Activated naive CD4-positive, alpha-beta T cell treated with anti-CD3 and anti-CD28 coated beads, Interleukin-2, amount 50 U/mL, for 72 hours (primary cell): ENCODE measurements at places on chromosomes 4 and X. TPM values are rescaled to one million over a fixed set of nuclear protein-coding genes. Genes with fewer than 3 reads are reported as not detected.

- DNase-seq, result no peak
These were observed 504.1 kb downstream of the PCDH11X start for GRCh38 chrX:92283308-92283707.

DNA sequence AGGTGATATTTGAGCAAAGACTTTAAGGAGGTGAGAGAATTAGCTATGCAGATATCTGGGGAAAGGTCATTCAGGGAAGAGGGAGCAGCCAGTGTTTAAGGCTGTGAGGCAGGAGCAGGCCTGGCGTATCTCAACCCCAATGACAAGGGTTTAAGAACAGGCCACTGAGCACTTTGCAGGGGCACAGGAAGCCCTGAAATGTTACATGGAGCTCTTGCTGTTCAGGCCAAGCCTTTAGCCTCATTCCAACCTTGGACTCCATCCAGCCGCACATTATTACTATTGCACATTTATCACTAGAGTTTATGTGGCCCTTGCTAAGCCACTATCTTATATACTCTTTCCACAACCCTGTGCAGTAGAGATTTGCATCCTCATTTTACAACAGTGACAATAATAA, 114.0 kb downstream of the EFNB1 start:
- DNase-seq, result no peak

- DNase-seq, result no peak
These were observed 49.5 kb upstream of the ATP6AP2 start for GRCh38 chrX:40531056-40531826.

DNA sequence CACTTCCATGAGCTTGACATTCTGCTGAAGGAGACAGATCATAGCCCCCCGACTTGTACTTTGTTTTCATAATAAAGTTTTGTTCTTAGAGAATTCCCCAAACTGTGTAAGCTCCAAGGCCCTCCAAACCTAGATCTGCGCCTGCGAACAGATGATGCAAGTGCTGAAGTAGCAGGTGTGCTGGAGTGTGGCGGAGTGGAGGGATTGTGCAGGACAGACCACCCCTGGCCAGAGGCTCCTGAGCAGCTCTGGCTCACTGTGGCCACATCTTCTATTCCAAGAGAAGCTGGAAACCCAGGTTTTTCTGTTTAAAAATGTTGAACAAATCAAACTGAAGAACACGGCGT, 46.4 kb downstream of the TBC1D14 start:
- DNase-seq, result no peak

GRCh38 chr4:149701435-149702156, 114.0 kb downstream of the IQCM start:
- DNase-seq, result no peak

GRCh38 chrX:130260316-130260715, 8.4 kb downstream of the ZNF280C start:
- DNase-seq, result no peak

DNA sequence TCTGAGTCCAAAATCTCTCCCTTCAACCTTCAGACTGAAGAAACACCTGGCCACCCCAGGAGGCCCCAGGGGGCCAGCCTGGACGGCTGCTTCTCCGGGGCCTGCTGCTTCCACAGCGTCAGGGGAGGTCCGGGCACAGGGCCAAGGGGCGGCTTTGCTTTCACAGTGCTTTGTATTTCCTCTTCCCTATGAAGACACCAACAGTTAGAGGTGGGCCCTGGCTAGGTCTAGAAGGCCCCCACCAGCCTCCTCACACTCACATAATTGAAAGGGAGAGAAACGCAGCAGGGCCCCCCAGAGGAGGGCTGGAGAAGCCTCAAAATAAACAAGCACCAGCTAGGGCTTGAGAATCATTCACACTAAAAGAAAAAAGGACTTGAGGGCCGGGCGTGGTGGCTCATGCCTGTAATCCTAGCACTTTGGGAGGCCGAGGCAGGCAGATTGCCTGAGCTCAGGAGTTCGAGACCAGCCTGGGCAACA, 17.8 kb downstream of the SCD5 start:
- no peak for DNase-seq

DNA sequence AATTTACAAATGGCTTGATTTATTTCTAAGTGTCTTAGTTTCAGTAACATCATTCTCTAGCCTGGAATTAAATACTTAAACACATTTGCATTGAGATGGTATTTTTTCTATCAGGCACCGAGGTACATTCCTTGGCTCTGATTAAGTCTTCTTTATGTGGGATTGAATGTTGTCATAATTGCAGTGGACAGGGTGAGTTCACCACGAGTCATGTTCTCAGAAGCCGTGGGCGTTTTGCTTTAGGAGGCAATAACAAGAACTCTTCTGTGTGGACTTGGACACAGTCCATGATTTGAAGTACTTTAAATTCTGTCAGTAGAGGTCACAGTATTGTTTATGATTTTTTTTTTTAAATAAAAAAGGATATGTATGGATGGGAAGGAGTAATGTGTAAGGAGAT, 57.1 kb upstream of the EFHC2 start:
- DNase-seq, result no peak

DNA sequence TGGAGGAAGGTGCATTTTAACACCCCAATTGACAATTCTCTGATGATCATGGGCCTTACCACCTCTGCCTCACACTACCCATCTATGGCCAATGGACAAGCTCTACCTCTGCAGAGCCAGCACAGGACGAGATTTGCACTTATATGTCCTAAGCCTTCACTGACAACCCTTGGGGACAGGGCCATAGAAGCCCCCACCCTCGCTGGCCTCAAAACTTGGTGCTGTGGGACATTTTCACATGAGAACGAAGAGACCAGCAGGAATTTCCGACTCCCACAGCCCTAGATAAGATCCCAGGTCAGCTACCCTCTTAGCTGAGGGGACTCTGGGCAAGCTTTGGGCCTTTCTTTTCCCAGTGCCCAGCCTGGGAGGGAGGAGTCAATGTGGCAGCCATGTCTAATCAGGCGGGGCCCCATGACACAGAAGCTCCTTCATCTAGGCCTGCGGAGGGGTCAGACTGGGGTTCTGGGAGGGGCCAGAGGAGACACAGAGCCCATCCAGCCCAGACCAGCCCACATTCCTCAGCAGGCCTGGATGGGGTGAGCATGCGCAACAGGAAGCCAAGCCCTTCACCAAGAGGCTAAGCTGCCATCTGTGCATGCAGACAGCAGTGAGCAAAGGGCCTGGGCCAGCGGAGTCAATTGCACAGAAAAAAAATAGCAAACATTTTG, 12.1 kb downstream of the PJA1 start:
- DNase-seq, result no peak

DNA sequence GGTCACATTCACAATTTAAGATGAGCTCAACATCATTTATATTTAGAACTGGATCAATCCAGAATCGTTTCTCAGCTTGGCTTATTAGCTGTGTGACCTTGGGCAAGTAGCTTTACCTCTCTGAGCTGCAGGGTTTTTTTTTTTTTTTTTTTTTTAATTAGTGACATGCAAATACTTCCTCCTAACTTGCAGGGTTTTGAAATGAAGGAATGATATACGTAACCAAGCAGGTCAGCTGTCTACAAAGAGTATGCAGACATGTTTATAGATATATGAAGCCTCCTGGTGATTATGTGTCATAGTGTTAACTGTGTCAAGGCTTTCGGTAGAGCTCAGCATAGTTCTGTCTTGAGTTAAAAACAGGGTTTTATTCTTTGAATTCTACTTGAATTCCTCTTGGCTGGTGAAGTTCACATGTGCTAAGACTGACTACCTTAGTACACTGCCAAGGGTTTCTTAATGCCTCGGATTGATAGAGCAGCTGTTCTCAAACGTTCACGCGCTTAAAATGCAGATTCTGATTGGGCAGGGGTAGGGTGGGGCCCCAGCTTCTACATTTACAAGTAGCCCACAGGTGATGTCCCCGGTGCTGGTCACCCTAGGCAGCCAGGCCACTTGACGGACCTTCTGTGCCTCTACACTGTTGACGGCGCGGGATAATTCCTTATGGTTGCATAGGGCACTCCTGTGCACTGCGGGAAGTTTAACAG, 654 bp upstream of the STS start:
- DNase-seq, result peak; percentile 1

CCNB3 gene
- 0.47 TPM for total RNA-seq

RAB33A gene
- 34.8 TPM for total RNA-seq

CT45A2 gene
- total RNA-seq, result not detected

RAB28 gene
- 13.5 TPM for total RNA-seq

SMR3B gene
- total RNA-seq, result not detected

UNC5C gene
- not detected for total RNA-seq

PRDX4 gene
- total RNA-seq, result 42.6 TPM

CT45A10 gene
- not detected for total RNA-seq

PASD1 gene
- total RNA-seq, result not detected

DCAF4L1 gene
- 0.27 TPM for total RNA-seq

VCX3B gene
- not detected for total RNA-seq

INTU gene
- total RNA-seq, result 0.75 TPM

RBM47 gene
- total RNA-seq, result 0.59 TPM
